ENCODE measurements at places on chromosomes 6 and 20.

DNA sequence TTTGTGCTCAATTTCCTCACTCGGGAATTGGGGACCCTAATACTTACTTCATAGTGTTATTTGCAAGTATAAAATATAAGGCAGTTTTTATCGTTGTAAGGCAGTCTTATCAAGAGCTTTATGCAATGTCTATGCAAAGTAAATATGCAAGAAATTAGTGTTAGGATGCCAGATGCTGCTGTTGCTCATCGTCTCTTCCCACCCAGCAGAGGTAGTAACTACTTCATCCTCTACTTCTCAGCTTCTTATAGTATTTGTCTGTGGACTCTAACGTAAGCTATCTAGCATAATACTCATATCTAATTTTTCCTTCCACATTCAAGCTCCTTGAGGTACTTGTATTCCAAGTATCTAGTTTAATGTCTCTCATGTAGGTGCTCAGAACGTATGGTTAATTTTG, 11.6 kb downstream of the PLCG1 start:
- DNase-seq: no peak

DNA sequence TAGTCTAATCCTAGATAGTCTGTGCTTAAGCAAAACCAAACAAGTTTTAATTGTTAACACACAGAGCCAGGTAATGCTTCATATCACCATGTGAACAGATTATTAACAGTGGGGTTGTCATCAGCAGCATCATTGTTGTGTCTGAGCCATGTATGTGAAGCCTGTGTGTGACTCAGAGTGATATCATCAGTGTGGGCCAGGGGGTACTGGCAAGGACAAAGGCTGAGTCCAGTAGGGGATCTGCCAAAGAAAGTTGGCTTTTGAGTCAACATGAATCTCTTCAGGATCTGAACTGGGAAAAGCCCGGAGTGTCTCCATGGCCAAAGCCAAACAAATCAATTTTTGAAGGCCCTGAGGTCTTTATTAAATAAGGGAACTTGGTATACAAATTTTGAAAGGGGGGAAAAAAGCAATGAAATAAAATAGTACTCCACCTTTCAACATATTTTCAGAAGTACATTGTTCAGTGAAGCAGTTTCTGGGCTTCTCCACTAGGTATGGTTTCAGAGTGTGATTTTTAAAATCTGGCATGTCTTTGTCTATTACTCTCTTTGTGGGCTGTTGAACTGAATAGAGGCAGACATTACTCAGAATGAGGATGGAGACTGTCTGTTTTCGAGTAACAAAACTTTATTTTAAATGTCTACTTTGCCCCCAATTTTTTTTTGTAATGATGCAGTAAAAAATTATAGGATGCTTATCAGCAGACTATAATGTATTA, 444.2 kb upstream of the JAG1 start:
- no peak for DNase-seq

DNA sequence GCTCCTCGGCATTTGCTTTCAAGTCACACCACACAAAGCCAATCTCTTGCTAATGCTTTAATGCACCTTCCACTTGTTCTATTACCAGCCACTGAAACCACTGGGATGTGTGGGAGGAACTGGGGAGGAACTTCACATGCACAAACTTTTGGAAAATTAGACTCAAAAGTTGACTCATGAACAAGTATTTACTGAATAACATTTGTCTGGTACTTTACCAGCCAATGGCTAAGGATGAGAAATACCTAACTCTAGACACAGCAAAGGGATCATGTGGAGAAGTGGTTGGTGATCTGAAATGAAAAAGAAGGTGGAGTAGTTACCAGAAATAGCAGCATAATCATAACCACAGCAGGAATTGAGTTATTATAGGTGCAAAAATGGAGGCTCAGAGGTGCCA, 554.0 kb upstream of the NOX3 start:
- DNase-seq: no peak

- DNase-seq: no peak
Observed at GRCh38 chr6:25431306-25431974, 152.3 kb downstream of the CARMIL1 start.

DNA sequence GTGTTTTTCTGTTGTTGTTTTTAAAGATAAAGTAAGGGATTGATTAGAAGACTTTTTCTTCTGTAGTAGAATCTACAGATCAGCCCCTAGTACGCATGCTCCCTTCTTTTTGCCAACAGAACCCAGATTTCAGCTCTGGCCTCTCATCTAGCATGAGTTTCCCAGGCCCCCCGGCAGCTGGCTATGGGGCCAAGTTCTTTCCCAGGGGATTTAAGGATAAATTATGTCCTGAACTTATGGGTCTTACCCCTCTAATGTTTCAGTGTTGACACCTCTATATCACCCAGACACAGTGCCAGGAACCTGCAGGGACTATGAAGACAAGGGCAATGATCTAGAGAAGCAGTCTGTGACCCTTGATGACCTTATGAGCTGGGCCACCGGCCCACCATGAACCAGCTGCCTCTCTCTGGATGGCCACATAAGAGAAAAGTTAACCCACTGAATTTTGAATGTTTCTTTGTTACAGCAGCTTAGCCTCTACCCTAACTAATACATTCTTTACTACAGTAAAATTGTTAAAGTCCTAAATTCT, 150.5 kb downstream of the UNC5CL start:
- DNase-seq: no peak

DNA sequence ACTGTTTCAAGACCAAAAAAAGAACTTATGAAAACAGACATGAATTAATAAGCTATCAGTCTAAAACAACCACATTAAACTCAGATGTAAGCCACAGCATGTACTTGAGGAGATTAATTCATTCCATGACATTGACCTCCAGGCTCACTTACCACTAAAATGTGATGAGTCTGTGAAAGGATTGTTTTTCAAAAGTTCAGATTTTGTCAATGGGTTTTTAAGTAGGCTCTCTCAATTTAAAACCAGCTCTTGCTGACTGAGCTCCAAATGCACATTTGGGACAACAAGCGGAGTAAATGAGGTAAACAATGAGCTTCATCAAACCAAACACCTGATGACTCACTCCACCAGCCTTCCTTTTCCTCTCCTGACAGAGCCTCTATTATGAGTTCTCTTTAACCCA, 197.0 kb downstream of the SIM1 start:
- no peak for DNase-seq

- no peak for DNase-seq
Observed at GRCh38 chr6:2237001-2237400, 8.4 kb downstream of the GMDS start.

DNA sequence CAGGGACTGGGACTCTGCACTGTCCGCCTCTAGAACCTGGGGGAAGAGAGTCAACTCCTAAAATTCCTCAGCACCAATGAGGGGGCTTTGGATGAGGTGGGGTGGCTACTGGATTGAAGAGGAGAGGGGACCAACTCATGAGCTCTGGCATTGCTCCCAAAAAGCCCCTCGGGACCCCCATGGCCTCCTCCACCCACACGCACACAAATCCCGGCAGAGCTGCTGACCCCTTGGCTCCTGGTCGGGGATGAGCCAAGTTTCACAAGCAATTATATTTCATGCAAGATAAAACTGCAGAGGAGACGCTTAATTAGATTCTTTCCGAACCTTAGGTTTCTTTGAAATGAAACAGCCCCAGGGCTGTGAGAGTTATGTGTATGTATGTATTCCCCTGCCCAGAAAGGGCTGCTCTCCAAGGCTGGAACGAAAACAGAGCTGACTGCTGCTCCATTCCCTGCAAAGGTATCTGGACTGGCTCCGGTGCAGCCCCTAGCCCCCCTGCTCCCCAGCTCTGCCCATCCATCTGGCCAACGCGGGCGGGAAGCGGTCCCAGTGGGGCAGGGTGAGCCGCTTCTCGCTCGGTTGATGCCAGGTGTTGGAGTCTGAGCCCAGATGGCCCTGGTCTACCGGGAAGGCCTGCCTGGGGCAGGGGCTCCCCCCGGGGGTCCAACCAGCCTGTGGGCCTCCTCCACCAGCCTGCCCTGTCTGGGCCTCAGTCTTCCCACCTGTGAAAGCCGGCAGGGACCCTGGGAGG, 46.8 kb upstream of the STX16 start:
- no peak for DNase-seq

- DNase-seq: no peak
Observed at GRCh38 chr20:63166193-63167020, 49.5 kb downstream of the YTHDF1 start.

DNA sequence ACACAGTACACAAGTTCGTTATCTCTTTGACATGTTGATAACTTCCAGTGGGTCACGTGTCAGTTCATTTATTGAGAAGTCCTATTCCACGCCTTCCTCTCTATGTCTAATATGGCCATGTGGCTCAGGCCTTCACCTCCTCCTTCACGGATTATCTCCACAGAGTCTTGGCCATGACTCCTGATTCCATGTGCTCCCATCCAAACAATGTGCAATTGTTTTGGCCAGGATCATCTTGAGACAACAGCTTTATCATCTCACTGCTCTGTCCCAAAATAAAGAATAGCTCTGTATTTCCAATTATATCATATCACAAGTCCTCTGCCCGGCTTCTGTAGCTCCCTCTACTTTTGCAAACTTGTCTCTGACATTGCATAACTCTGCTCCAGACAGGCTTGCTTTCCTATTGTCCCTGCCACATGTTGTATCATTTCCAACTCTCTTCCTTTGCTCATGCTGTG, 11.1 kb upstream of the TXNDC5 start:
- DNase-seq: no peak

DNA sequence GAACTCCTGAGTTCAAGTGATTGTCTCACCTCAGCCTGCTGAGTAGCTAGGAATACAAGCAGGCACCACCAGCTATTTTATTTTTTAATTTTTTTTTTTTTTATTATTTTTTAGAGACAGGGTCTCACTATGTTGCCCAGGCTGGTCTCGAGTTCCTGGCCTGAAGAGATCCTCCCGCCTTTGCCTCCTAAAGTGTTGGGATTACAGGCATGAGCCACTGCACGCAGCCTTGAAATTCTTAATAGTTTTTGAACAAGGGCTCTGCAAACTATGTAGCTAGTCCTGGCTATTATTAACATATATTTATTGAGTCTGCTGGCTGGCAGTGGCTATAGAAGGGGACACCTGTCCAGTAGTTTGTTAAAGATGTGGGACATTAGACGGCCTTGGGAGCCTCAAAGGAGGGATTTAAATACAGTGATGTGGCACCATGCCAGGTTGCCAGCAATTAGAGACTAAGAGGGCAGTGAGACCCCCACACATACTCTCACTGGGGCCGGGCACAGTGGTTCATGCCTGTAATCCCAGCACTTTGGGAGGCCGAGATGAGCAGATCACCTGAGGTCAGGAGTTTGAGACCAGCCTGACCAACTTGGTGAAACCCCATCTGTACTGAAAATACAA, 21.1 kb upstream of the TAF8 start:
- DNase-seq: no peak

DNA sequence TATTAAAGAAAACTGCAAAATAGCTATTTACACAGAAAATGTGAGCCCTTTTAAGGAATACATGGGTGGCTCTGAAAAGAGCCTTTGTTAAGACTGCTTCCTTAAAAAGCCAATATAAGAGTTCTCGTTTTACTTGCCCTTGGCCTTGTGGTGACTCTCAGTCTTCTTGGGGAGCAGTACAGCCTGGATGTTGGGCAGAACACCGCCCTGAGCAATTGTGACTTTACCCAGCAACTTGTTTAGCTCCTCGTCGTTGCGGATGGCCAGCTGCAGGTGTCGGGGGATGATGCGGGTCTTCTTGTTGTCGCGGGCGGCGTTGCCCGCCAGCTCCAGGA, 111.5 kb downstream of the HFE start:
- DNase-seq: no peak

DNA sequence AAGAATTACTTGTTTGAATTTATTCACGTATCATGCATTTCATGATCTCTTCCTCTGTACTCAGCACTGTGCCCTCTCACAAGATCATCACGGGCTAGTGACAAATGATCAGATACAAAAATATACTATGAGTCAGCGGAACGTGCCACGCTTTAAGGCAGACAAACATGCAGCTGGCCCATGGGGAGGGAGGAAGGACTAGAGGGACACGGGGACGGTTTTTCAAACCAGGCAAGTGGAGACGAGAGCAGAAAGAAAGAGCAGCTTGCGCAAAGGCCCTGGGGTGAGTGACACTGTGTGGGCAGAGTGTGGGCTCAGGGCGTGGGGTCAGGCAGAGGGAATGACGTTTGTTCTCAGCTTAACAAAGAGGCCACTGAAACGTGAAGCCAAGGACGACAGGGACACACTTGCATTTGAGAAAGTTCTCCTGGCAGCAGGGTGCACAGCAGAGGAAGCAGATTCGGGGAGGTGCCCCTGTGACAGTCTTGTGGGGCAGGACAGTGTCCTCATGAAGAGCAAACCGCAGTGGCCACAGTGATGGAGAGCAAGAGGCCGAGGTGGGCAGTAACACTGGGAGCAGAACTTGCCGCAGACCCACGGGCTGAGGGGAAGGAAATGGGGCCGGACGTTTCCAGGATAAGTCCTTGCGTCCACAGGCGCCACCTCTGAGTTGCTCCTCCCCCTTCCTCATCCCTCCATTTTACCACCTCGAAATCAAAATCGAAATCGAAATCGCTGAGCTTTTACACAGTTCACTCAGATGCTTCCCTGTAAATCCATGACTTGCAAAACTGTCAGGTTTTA, 6.9 kb upstream of the RPS6KA2 start:
- no peak for DNase-seq

DNA sequence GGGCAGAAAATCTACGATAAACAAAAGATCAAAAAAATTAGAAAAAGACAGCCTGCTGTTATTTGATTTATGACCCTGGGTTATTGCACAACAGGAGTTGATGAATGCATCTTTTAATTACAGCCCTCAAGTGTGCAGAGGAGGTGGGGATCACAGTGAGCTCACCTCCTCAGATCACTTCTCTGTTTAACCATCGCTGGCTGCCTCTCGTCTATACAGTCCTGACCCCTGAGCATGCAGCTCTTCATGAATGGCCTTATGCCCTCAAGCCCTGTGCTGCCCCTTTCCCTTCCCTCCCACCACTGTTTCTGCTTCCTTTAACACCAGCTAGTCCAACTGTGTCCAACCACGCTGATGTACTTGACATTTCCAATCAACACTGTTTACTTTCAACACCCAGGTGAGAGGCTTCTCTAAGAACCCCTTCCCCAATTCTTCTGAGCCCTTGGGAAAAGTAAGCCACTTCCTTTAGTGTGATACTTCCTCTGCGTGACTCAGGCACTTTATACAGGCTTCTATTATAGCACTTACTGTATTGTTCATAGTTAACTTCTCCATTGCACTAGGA, 60.6 kb upstream of the RIPOR2 start:
- DNase-seq: no peak

DNA sequence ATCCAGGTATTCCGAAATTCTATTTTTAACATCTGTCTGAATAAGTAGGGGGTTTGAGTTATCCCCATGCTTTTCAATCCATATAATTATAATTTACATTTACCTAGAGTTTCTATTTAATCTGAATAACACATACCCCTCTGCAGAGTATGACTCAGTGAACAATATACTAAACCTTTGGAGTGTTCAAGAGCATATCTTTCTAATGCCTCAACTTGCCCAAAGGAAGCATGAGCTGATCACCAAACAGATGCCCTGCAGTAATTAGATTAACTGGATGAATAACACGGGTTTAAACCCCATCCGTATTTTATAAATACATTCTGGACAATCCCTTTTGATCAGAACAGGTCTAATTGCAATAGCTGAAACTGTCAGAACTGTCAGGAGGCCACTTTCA, 897.1 kb downstream of the TFAP2A start:
- DNase-seq: no peak

GRCh38 chr20:44070139-44070900, 116.7 kb downstream of the JPH2 start:
- peak; percentile 17 for DNase-seq

- no peak for DNase-seq
Observed at GRCh38 chr6:75143191-75143590, 62.7 kb downstream of the COL12A1 start.

GRCh38 chr6:16430391-16431089, 192.2 kb downstream of the GMPR start:
- no peak for DNase-seq

Data from GM10248 (cell line).